ENCODE measurements at places on chromosomes 5 and 9.

- H3K4me3 ChIP-seq = no peak overlapping the region
- no peaks in the 10 kb centered on the region for H3K36me3 ChIP-seq
- H3K27ac ChIP-seq = no peak overlapping the region
- no peak for DNase-seq
- no peaks in the 10 kb centered on the region for H3K27me3 ChIP-seq
These were observed 11.5 kb downstream of the TMEM171 start for GRCh38 chr5:73131711-73132425.

DNA sequence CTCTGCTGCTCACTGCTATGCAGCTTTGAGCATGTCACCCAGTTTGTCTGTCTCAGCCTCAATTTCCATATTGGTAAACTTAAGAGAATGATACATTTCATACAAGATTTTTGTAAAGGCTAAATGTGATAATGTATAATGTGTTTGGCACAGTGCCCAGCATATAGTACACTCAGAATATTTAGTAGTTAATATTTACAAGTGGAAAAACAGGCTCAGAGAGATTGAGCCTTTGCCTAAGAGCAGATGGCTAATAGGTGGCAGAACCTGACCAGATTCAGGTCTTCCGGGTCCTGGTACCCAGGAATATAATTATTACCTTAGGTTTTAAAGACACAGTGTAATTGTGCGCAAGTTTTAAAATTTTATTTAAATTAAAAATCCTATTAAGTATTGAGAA is 46.8 kb upstream of the KIAA1958 start:
- H3K36me3 ChIP-seq = no peaks in the 10 kb centered on the region
- no peak for DNase-seq
- no peak overlapping the region for H3K4me3 ChIP-seq
- H3K4me1 ChIP-seq = no peaks in the 10 kb centered on the region
- H3K27me3 ChIP-seq = no peaks in the 10 kb centered on the region
- H3K27ac ChIP-seq = no peak overlapping the region

DNA sequence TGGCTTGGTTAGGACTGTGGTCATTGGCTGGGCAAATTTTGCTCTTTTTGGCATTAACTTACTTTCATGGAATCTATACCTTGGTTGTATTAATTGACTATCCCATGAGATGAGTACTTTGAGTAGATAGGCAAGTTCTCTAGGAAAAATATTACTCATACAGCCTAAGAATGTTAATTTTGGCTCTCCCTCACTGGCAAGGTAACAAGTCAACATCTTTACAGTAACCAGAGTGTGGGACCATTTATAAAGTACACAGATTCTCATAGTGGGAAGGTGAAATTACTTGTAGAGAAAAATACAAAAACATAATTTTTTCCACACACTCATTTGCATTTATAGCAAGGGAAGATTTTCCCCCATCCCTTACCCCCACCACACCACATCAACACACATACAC is 154.6 kb upstream of the ZNF608 start:
- no peak overlapping the region for H3K4me3 ChIP-seq
- no peaks in the 10 kb centered on the region for H3K36me3 ChIP-seq
- H3K27ac ChIP-seq = no peak overlapping the region
- H3K4me1 ChIP-seq = peaks cover 21% of the 10 kb centered on the region
- no peaks in the 10 kb centered on the region for H3K27me3 ChIP-seq

- no peaks in the 10 kb centered on the region for H3K36me3 ChIP-seq
- no peak overlapping the region for H3K27ac ChIP-seq
- H3K4me1 ChIP-seq = no peaks in the 10 kb centered on the region
These were observed 427.1 kb upstream of the CHD1 start for GRCh38 chr5:99355881-99356280.

Data from thyroid gland (tissue), 4 donors.